Stimulated activated CD8-positive, alpha-beta memory T cell treated with anti-CD3 and anti-CD28 coated beads, Interleukin-7, amount 100 ng/mL, for 1 hour (primary cell): ENCODE measurements at places on chromosomes 7 and 10.

- no peak for DNase-seq
These were observed 83.4 kb downstream of the MDFIC start for GRCh38 chr7:115005251-115005650.

DNA sequence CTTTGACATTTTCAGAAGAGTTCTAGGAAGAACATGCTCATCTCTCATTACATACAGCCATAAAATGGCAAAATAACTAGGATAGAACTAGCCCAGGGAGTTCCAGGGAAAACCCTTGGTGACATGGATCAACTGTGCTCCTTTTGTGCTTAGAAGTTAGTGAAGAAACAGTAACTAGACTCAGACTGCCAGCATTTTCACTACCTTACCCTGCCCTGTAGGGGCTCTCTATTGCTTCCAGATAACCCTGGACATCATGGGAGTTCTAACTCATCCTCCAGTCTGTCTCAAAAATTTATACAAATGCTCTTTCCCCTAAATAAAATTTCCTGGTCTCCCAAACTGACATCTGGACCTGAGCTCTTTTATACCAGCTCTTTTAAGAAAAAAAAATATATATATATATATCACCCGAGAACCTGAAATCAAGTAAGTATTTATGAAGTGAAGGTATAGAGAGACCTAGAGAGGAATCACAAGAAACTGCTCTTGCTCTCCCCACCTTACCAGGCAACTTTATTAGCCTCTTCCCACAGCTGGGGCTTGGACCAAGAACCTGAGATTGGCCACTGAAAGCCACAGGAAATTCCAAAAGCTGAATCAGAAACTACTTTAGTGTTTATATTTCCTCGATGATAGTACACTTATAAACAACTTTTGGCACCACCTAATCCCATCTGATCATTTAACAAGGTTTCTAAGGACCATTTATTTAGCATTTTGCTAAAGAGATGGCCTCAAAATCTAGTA is 101.4 kb downstream of the RELN start:
- no peak for DNase-seq

DNA sequence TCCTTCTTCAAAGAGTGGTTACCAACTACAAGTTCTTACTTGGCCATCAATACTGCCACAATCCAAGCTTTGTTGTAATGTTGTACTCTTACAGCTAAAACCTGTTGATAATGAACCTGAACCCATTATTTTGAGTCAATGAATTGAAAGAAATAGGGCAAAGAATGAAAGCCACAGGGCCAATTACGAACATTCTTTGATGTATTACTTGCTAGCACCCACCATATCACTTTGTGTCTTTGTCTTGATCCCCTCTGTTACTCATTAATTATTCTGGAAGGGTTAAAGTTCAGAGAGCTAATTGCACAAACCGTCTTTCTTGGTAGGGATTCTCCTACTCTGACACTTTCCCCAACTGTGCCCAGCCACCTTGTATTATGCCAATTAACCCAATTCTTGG is 53.2 kb upstream of the TFEC start:
- DNase-seq = no peak

DNA sequence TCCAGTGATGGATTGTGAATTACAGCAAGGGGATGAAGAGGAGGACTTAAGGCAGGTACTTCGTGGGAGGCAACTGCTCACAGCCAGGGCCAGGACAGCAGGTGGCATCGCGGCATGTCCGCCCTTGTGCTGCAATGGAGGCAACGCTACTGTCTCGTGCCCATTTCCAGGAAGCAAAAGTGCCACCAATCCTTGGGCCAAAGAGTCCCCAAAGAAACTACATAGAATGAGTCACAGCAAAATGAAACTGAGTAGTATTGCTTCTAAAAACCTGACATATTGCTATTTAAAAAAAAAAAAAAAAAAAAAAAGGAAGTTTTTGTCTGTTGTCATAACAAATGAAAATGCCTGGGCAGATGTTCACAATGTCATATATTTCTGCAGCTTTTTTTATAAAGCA is 46.6 kb downstream of the RSU1 start:
- DNase-seq = no peak

- no peak for DNase-seq
These were observed 158.5 kb upstream of the YAE1 start for GRCh38 chr7:39407723-39408122.

DNA sequence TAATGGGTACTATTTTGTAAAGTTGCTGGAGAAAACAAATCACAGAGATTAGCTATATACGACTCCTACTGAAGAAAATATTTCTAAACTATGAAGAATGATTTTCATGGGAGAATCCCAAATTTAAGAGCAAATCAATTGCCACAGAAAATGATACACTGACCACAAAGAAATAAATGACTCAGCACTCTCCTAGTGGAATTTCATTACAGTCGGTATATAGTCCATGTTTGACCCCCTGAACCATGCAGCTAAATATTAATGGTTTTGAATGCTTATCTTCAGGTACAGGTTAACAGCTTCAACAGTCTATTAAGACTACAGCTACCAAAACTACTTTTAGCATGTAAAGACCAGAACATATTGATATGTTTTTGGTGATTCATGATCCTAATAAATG is 65.0 kb downstream of the IDE start:
- DNase-seq = no peak

DNA sequence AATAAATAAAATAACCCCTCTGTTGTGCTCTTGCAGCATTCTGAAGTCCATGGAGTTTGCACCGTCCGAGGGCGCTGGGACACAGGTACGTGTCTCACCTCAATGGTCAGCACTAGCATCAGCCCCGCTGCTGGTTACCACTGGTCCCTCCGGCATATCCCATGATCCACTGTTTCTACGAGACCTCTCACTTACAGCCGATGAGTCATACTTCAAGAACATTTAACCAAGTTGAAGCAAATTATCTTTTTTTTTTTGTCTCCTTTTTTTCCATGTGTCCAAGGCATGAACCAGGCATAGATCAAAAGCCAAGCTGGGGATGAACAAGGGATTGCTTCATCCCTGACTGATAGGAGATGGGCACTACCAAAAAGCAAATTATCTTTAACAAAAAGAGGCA is 92.9 kb upstream of the SH2B2 start:
- DNase-seq = no peak

GRCh38 chr10:29517352-29517923 is 117.3 kb downstream of the SVIL start:
- no peak for DNase-seq

DNA sequence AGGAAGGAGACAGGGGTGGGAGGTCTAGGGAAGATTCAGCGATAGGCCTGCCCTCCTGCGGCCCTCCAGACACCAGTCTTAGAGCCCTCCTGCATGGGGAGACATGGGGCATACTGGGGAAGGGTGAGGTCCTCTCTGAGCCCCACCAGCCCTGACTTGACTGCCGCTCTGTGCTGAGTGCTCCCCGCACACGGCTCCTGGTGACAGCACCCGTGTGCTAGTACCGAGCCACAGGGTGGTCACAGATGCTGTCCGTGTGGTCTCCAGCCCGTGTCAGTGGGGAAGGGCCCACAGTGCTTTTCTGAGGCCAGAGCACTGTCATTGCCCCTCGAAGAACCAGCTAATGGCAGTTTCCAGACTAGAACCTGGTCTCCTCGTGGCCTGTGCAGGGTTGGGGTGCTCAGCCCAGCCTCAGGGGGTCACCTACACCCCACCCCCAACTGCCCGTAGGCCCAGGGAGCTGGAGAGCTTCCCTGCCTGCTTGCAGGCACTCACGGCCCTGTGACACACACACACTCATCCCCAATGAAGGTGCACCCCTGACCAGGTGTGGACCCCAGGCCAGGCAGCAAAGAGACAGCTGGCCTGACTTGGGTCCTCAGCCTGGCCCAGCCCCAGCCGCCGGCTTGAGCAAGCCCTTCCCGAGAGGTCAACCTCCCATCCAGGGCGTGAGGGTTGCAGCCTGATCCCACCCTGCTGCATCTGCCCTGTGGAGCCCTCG is 86.0 kb upstream of the RET start:
- DNase-seq = no peak

- DNase-seq = no peak
These were observed 78.1 kb upstream of the SLC25A13 start for GRCh38 chr7:96400001-96400400.

- DNase-seq = no peak
These were observed 30.5 kb downstream of the NPS start for GRCh38 chr10:127579640-127580039.

DNA sequence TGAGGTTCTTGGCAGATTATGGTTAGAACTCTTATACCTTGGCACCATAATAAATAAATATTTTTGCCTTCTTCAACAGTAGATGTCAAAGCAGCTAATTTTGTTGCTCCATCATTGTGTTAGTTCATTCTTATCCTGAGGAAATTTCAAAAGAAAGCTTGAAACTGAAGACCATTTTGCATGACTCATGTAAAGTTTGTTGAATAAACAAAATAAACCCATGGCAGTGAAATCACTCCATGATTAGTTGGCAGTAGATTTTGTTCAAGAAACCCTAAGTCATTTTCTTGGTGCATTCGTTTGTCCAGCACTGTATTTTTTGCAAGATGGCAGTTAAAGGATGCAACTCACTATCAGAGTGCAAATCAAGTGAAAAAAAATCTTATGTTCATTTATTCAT is 91.6 kb downstream of the HECW1 start:
- no peak for DNase-seq

- no peak for DNase-seq
These were observed 10.9 kb upstream of the SP8 start for GRCh38 chr7:20797462-20798080.

- DNase-seq = no peak
These were observed 74.3 kb downstream of the ANKRD7 start for GRCh38 chr7:118298771-118299170.

- no peak for DNase-seq
These were observed 169.1 kb upstream of the TNS3 start for GRCh38 chr7:47751043-47751442.

DNA sequence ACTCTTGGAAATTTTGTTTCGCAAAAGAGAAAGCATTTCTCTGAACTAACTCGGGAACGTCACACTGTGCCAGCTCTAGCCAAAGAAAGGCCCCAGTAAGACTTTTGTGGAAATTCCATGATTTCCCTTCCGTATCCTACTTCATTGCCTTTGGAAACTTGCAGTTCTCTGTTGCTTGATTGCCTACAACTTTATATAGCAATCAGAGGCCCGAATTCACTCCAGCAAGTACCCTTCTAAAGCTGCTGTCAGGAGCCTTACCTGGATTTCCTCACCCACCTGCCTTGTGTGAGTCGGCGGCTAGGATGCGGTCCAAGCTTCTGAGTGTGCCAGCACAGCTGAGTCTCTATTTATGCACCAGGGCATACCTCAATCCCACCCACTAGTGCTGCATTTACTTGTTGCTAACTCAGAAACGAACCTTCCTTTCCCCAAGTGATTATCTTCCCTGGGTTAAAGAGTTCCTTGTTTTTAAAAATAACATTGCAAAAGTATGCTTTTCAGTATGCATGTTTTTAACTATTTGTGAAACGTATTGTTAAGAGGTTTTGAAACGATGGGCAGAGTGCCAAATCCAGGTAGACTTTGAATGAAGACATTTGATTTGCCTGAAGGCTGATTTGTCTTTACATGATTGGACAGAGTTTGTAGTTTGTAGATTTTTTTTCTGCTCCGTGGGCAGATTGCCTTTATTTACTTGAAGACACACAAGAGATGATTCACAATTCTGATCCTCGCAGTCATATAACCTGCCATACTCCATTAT is at the start of gene AGR2:
TSS of gene AGR2 (minus strand) at position 326 of the 766 bp plus-strand sequence. CDS start 3,203 bp downstream, outside the sequence.
- DNase-seq = no peak

DNA sequence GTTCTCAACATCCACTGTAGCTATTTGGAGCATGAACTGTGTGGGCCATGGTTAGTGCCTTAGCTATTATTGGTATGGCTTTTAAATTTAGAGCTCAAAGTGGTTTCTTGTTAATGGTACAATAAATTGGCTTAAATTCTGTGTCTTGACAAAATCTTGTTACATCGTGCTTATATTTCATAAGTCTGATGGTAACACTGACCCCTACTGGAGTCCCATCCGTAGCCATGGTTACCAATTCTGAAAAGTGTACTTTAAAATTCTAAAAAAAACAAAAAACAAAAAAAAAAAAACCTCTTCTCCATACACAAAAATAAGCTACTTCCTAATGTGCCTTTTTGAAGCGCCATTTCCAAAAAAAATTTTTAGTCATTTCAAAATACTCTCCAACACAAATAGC is 6.4 kb upstream of the RPP30 start:
- DNase-seq = no peak

DNA sequence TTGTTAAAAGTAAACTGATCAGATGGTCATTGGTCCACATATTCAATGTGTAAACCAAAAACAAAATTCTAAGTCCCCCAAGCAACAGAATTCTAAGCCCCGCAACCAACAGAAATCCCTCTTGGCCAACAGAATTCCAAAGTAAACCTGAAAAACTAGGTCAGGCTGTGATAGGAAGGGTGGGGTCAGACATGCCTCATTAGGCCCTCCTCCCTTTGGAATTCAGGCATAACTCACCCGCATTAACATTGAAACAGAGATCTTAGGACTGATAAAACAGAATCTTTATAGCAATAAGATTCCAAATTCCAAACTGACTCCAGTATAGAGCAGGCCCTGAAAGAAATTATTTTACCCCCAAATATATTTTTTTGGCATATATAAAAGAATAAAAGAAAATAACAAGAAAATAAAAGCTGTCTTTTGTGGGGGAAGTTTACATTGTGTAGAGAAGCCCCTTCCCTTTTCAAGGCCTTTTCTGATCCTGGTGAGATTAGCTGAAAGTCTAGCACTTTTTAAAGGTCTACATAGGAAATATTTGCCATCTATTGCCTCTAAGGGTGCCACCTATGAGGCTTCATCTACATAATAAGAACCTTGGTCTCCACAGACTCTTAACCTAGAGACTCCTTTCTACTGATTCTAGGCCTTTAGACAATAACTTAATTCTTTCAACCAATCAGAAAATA is 30.5 kb downstream of the GNAT3 start:
- DNase-seq = no peak

DNA sequence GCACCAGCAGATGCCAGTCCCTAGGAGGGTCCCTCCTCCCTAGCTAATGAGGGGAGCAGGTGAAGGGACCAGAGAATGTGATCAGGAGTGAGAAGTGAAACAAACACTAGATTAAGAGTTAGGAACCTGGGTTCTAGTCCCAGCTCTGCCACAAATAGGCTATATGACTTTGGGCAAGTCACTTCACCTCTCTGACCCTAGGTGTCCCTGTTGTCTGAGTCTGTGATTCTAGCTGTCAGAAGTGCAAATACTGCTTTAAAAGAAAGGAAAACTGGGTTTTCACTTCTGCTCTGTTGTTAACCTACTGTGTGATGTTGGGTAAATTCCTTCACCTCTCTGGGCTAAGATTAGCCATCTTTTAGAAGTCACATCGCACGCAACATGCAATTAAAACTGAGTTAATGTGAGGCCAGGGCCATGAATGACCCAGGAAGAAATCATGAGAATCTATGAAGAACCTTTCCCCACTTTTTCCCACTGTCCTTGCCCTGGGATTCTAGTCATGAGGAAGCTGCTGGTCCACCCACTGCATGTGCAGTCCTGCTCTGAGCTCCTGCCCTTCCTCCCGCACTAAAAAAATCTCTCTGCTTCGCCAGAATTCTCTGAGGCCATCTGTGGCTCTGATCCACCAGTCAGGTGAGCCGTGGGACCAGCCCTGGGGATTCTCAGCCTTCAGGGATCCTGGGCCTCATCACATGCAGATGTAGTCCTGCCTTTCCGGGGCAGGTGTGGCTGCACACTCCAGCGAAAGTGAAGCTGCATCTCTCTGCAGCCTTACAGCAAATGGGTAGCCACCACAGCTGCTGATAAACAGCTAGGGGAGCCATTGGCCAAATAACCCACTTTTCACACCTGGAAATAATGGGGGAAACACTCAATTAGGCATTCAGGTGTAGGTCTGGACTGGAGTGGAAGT is 181.7 kb downstream of the PLXNA4 start:
- no peak for DNase-seq
